ENCODE measurements at places on chromosomes 7 and 10. TPM values are rescaled to one million over a fixed set of nuclear protein-coding genes. Genes with fewer than 3 reads are reported as not detected.

GRCh38 chr10:59098387-59098786, 78.1 kb upstream of the PHYHIPL start:
- peak; percentile 84 for DNase-seq

GRCh38 chr10:6300106-6300783, 97.5 kb downstream of the PFKFB3 start:
- peak; percentile 16 for DNase-seq

The PAX2 gene
- total RNA-seq = not detected

DNA sequence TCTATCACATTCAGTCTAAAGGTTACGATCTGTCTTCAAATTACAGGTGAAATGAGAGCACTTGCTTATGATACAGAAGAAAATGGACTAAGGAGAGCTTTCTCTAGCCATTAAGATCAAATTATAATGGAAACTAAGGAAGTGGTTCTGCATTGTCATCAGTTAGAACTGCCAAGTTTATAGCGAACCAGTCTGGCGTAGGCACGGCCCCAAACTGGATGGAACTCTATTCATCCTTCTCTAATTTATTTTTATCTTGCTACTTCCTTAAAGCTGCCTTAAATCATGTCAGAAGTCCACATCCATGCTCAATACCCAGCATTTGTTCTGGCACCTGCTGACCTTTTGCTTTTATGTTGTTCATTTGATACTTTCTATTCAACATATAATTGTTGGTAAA, 63.7 kb upstream of the APBB1IP start:
- no peak for DNase-seq

DNA sequence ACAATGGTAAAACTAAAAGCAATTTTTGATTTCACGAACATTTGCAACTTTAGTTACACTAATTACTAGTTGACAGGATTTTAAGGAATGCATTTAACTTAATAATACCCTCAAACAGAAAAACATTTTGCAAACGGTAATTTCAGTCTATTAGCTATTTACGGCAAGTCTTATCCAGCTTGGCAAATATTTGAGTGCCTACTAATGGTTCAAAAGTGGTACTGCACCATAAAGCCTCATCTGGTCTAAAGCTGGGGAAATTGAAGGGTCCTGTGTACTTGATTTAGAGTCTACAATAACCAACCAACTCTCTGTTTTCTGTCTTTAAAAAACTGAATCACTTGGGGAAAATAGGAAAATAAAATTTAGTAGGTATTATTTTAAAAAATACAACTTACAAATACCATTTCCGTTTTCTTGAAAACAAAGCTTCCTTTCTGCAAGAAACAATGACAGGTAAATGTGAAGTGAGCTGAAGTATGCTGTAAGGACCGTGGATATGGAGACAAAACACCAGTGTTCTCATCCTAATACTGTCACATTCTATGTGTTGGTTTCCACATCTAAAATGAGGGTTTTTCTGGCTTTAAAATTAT, 142.3 kb downstream of the VPS50 start:
- DNase-seq = peak; percentile 54

DNA sequence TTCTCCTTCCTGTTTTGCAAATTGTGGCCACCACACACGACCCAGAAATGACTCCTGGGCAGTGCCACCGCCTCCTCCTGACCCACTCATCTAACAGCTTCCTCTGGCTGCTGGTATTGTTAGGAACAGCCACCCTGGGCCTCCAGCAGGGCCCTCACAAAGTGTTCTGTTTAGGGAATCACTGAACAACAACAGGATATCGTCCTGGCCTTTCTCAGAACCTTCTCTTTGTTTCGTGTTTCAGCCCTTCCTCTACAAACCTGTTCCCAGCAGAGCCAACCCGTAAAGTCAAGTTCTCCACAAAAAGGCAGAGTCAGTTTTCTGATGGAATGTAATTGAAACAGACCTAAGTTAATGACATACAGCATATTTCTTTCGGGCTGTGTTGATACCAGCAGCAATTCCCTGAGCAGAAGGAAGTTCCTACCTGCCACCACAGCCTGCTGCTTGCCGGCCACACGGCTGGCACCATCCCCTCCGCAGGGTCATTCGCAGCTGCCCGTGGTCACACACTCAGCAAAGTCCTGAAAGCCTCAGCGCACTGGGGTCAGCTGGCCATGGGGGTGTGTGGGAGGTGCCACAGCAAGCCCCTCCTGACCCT, 91.7 kb upstream of the PITRM1 start:
- no peak for DNase-seq

DNA sequence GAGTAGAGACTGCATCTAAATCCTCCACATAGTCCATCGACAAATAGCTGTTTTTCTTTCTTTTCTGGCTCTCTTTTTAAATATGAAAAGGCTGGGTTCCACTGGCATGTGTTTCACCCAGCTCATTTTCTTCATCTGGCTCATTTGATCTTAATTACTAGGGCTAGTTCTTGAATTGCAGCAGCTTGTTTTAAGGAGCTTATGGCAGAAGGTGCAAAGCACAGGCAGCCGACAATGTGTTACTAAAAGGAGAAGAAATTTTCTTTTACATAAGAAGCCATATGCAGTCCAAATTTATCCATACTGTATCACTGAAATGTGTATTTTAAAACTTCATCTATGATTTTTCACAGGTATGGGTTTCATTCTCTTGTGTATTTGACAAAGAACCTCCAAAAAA, 205.6 kb upstream of the PTER start:
- no peak for DNase-seq
